ENCODE measurements at places on chromosomes 1 and 21.

GRCh38 chr1:52677076-52677806 lies 20.9 kb downstream of the COA7 start:
- no peak for DNase-seq

- DNase-seq = no peak
Observed at GRCh38 chr1:198681831-198682759, 43.3 kb downstream of the PTPRC start.

GRCh38 chr1:154006136-154006535 lies 15.6 kb downstream of the RPS27 start:
- no peak for DNase-seq

GRCh38 chr1:44740179-44740617 lies 561 bp downstream of the KIF2C start:
- no peak for DNase-seq

DNA sequence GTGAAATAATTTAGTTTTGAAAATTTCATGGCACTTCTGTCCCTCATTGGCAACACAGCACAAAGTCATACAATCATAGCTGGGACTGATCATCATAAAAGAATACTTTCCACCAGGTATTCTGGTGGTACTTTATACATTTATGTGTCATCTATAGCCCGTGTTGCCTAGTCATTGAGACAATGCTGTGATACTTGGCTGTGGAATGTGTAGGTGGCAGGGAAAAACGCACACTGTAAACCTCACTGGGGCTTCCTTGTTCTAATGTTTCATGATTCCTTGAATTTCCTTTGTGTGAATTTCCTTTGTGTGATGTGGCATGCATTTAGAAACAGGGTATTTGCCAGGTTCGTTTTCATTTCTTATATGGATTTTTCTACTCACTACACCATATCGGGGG lies 118.3 kb downstream of the FMN2 start:
- no peak for DNase-seq

- no peak for DNase-seq
Observed at GRCh38 chr1:21232044-21232443, 55.3 kb upstream of the EIF4G3 start.

GRCh38 chr1:83808536-83808935 lies 190.4 kb downstream of the TTLL7 start:
- no peak for DNase-seq

DNA sequence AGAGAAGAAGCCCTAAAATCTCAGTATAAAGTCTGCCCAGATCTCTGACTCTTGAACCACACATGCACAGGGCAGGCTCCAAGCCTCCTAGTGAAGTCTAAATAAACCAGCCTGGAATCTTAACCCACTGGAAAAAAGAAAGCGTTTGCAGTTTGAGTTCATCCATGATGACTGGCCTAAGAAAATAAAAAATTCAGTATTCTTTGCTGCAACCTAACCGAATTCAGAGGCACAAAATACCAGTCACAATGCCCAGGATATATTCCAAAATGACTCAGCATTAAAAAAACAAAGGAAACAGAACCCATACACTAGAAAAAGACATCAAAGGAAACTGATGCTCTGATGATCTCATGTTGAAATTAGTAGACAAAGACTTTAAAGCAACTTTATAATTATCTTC lies 269.2 kb downstream of the SDCCAG8 start:
- no peak for DNase-seq

DNA sequence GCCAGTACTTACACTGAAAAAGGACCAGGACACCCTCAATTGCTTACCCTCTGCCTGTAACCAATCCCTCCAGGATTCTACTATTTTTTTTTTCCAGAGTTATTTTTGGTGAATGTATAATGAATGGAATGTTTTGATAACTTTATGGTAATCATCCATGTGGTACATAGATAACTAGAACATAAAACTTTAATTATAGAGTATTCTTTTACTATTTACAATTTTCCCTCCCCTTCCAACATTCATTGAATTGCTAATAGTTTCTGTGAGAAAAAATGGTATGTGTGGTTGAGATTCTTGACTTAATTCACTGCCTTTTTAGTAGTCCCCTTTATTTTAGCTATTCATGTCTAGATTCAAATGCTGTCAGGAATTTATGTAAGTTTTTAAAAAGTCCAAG lies 164.6 kb downstream of the CYYR1 start:
- DNase-seq = no peak

DNA sequence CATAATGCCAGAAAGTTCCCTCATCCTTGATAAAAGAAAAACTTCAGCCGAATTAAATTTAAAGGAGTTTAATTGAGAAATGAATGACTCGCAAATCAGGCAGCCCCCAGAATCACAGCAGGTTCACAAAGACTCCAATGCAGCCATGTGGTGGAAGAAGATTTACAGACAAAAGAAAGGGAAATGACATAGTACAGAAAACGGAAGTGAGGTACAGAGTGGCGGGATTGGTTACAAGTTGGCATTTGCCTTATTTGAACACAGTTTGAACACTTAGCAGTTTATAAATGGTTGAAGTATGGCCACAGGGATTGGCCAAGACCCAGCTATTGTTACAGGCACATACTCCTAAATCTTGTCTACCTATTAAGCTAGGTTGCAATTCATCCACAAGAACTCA lies 46.6 kb downstream of the HIVEP3 start:
- no peak for DNase-seq

DNA sequence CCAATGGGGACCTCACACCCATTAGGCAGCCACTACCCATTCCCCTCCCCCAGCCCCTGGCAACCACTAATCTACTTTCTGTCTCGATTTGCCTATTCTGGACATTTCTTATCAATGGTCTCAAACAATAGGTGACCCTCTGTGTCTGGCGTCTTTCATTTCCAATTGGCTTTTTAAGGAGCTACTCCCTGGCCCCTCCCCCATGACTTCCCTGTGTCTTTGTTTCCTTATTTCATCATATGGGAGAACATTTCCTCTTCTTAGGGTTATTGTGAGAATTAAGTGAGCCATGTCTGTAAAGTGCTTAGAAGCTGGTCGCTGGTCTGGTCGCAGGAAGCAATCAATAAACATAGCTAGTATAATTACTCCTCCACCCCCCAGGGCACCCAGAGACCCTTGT lies 80.9 kb downstream of the SPSB1 start:
- no peak for DNase-seq

DNA sequence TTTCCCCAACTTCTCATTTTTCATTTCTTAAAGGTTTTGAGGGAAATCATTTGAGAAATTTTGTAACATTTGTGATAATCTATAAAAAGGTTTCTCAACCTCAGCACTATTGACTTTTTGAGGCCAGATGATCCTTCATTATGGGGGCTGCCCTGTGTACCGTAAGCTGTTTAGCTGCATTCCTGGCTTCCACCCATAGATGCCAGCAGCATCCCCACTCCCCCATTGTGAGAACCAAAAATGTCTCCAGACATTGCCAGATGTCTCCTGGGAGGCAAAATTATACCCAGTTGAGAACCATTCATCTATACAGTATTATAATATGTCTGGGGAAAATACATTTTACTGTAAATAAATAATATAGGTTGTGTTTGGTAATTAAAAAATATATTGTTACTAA lies 146.0 kb downstream of the PBX1 start:
- no peak for DNase-seq

DNA sequence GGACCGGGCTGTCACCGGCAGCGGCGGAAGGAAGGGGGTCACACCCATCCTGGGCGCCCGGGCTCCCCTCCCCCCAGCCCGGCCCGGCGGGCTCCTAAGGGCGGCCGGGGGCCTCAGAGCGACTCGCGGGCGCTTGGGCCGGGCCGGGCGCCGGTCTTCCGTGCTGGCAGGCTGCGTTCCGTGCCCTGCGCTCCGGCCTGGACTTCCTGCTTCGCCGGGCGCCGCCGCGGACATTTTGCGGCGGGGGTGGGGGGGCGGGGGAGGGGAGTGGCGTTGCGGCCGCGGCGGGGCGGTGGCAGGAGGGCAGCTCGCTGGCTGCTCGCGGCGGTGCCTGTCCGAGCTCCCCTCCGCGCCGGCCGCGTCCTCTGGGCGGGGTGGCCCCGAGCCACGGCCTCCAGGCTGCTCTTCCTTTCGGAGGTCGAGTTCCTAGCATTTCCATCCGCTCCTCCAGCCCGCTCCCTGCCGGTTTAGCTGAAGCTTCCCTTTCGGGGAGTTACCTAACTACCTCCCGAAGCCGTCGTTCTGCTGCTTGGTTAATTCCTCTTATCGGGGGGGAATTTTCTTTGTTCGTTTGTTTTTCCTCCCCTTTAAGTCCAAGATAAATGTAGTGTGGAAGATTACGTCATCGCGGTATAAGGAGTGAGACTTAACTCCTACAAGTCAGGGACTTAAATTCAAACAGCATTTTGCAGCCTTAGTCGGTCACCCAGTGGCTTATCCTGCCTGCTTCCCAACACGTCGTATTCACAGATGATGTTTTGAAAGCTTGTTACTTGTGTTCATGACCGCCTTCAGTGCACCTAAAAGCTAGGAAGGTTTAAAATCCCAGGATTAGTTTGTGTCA lies 730 bp downstream of the CDC42 start:
- no peak for DNase-seq

- no peak for DNase-seq
Observed at GRCh38 chr1:229479660-229480399, 28.3 kb downstream of the NUP133 start.

- DNase-seq = no peak
Observed at GRCh38 chr1:61605607-61606321, 119.2 kb downstream of the TM2D1 start.

- DNase-seq = no peak
Observed at GRCh38 chr1:185532856-185533255, 201.3 kb upstream of the HMCN1 start.

DNA sequence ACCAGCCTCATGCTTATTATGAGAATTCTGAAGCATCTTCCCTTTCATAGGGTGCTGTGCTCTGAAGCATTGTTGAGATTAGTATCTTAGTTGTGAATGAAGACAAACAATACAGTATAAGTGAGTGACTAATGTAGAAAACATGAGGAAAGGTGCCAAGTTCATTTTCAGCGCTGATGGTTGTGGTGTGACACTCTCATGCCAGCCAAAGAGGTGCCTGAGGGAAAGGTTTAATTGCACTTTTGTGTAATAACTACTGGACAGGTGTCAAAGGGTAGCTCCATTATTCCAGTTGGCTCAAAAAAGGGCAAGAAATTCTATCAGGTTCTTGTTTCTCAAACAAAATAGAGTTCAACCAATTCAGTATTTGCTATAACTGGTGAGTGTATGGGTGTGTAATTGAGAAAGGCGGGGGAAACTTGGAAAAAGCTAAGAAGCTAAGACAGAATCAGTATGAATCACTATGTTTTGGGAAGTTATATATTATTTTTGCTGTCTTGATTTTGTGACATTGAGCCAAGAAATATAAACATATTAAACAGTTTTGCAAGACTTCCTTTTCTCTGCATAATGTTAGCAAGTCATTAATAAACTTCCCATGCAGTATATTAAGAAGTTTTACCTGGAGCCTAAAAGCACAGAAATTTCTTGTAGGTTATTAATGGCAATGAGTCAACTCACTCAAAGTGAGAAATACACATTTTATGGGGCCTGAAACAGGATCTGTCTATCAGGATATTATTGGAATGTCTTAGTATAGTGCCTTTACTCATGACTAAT lies 31.8 kb downstream of the KCNK2 start:
- no peak for DNase-seq

DNA sequence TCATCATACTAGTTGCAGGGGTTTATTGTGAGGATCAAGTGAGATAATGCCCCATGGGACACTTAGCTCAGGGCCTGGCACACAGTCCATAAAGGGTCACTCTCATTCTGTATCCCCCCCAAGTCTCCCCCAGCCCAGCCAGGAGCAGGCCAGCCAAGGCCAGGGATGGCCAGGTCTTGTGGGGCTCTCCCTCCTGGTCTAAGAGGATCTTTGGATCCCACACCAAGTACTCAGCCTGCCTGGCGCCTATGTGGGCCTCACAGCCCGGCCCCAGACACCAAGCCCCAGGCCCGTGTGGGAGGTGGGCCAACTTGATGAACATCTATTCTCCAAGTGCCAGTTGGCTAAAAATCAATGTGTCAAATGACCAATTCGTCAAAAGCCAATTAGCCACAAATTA lies 117.8 kb downstream of the GLIS1 start:
- DNase-seq = no peak

DNA sequence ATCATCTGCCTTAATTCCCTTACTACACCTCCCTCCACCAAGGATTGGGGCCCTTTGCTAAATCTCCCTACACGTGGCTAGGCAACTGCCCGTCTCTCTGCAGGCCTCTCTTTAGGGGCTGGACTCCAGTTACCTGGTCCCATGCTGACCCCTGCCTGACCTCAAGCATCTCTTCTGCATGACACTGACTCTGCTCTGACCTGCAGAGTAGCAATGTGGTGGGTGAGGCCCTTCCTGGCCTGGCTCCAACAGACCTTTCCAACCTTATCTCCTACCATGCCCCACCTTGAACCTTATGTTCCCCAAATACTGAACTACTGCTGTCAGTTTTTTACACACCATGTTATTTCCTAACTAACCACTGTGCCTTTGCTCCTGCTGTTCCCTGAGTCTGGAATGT lies 45.9 kb upstream of the EPS15 start:
- no peak for DNase-seq

DNA sequence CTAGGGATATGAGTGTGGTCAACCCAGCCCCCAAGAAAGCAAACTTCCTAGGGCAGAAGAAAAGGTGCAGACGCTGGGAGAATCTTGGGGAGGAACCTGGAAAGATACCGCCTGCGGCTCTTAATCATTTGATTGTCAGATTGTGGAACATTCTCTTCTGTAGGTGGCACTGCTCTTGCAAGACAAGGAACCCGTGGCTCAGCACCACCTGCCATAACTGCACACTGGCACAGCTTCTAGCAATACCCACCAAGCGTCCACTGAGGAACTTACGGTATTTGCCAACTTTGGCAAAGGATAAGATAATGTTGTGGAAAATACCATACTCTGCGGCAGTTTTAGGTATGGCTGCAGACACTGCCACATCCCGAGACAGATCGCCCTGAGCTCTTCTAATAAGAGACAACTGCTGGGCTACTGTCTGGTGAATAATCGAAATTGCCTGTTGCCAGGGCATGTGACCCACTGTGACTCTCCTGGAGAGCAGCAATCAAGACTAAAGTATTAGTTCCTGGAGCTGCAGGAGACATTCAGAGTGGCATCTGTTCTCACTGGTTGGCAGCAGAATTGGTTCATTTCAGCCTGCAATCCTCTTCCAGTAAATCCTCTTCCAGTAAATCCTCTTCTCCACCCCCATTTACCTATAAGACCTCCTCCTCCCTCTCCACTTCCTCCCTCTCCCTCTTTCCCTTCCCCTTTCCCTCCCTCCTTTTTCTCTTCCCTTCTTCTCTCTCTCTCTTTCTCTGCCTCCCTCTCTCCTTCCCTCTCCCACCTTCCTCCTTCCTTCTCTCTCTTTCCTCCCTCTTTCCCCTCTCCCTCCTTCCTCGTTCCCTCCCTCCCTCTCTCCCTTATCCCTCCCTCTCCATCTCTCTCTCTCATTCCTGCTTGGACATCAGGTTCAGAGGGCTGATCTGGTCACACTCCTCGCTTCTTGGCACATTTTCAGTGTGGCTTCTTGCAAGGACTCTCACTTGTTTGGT lies 49.7 kb upstream of the B3GALT5 start:
- DNase-seq = no peak

DNA sequence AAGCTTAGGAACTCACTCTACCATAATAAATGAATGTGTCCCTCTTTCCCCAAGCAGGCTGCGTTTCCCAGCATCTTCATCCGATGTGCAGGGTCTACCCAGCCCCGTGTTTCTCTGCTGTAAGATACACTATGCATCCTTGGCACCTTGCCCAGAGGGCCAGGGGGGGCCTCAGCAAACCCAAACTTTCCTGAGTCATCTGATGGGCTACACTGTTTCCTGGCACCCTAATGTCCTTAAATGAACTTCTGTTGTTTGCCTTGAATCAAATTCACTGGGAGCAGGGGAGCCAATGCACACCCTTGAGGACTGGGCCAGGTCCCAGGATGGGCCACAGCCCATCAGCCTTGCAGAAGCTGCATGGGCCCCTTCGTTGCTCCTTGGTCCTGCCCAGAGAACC lies 145.5 kb downstream of the IGSF21 start:
- DNase-seq = no peak

- no peak for DNase-seq
Observed at GRCh38 chr1:173161510-173162221, 45.5 kb downstream of the TNFSF4 start.

Measured in omental fat pad (tissue), 4 donors.